ENCODE measurements at places on chromosomes 2 and 18.
A peak's percentile ranks its signal among the peaks of the same experiment; 100 is the strongest.

- no peak for DNase-seq
These were observed 353.2 kb upstream of the PKDCC start for GRCh38 chr2:41694536-41695049.

- DNase-seq = no peak
These were observed 1.2 kb upstream of the ALPP start for GRCh38 chr2:232377319-232377718.

DNA sequence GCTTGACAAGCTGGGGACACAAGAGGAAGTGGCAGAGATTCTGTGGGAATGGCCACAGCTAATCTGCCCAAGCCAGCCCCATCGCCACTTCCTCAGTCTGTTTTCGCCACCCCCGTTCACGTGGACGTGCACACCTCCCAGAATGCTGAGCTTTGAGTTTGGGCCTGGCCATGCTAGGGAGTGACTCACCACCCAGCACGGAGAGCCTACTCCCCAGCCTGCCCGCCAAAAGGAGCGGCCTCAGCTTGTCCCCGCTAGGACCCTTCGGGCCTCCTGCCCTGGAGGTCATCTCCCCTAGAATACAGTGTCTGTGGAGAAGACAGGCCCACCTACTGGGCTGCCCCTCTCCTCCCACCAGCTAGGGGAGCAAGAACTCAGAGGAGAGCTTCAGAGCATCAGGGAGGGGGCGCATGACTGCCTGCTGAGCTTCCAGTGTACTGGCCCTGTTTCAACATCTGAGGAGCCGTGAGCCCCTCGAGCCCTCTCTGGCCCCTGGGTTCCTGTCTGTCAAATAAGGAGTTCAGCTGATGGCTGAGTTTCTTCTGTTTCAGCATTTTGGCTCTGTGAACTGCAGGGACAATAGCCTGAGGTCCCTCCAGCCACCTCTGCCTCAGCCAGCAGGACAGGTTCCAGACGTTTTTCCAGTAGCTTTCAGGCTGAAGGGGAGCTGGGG lies 5.1 kb downstream of the SLC35F6 start:
- DNase-seq = no peak

DNA sequence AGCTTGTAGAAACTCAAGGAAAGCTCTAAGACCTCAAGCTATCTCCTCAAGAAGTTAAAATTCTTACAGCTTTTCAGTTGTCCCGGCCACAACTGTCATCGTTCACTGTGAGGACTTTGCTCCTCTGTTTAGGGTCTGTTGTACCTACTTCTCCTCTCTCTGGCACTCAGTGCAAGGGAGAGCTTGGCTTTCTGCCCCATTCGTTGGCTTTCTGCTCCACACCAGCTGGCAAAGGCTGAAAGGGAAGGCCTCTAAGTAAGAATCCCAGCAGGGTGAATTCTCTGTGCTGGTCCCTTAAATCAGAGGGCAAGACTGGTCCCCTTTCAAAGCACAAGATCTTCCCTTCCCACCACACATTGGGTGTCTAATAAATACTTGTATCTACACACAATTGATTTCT lies 17.3 kb downstream of the ZBTB7C start:
- DNase-seq = no peak

GRCh38 chr18:3652380-3653262 lies 202.6 kb downstream of the TGIF1 start:
- DNase-seq = no peak

DNA sequence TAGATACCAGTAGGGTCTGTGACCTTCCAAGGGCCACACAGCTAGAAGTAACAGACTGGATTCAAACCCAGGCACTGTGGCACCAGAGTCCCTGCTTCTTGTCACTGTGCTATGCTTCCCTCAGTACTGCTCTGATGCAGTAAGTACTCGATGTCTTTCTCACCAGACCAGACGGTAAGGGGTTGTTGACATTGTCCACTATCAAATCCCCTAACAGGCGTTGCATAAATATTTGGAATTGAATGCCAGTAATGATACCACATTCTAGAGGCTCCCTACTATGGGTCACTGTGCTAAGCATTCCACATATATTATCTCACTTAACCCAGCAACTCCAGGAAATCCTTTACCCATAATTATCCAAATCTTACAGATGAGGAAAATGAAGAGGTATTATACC lies 223.1 kb downstream of the C1D start:
- no peak for DNase-seq

GRCh38 chr18:61554117-61554776 lies 221.0 kb downstream of the CDH20 start:
- no peak for DNase-seq

DNA sequence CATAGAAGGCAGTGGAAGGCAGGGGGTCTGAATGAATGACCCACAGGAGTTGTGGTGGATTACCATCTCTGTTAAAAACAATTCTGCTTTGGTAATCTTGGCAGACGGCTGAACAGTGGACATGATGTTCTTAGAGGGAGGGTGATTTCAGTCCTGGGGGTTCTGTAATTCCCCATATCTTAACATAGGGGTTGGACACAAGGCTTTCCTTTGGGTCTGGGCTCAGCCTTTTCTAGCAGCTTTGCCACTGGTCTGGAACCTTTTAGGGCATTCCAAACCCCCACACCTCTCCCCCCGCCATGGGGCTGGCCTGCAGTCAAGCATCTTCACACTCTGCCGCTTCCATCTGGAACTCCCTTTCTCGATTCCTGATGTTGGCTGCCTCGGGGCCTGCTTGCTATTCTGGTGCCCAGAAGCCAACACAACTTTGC lies 50.3 kb downstream of the RPL37A start:
- DNase-seq = no peak

GRCh38 chr2:181886192-181886591 lies 5.3 kb upstream of the ITPRID2 start:
- no peak for DNase-seq

GRCh38 chr2:27954771-27955383 lies 64.3 kb downstream of the BABAM2 start:
- DNase-seq = no peak

DNA sequence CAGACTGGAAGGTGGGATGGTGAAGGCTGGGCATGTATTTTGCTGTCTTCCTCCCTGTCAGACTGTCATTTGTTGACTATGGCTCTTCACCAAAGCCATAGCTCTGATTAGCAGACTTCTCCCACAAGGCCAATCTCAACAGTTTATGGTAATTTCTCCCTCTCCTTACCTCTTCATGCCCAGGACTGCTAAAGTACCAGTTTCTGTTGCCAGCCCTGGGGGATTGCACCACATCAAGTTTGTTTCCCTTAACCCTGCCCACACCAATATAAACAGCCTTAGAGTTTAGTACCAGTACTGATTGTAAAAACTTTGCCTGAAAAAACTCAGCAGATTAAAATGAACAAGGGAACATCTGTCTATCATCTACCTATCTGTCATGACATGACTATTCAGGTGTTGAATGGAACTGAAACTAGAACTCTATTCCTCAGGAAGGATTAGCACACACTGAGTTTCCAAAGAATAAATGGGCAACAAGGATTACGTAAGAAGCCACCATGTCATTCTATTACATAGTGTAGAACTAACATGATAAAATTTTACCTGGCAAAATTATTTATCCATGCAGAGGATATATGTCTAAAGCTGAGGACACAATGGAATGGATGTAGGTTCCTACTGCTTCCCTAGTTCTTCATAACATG lies 13.7 kb downstream of the FEZ2 start:
- no peak for DNase-seq

- no peak for DNase-seq
These were observed 30.2 kb upstream of the CABYR start for GRCh38 chr18:24108641-24109040.

- DNase-seq = no peak
These were observed 275.1 kb upstream of the CXCR4 start for GRCh38 chr2:136392897-136393505.

GRCh38 chr2:176109192-176109901 lies 2.3 kb downstream of the HOXD11 start:
- DNase-seq = peak; percentile 26

GRCh38 chr2:237729681-237730475 lies 68.7 kb upstream of the RBM44 start:
- DNase-seq = no peak

DNA sequence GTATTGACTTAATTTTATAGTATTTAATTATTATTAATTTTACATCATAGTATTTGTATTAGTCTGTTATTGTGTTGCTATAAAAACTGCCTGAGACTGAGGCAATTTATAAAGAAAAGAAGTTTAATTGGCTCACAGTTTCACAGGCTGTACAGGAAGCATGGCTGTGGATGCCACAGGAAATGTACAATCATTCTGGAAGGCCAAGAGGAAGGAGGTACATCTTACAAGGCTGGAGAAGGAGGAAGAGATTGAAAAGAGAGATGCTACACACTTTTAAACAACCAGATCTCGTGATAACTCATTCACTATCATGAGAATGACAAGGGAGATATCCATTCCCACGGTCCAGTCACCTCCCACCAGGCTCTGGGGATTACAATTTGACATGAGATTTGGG lies 2019.4 kb upstream of the PIK3C3 start:
- DNase-seq = no peak

DNA sequence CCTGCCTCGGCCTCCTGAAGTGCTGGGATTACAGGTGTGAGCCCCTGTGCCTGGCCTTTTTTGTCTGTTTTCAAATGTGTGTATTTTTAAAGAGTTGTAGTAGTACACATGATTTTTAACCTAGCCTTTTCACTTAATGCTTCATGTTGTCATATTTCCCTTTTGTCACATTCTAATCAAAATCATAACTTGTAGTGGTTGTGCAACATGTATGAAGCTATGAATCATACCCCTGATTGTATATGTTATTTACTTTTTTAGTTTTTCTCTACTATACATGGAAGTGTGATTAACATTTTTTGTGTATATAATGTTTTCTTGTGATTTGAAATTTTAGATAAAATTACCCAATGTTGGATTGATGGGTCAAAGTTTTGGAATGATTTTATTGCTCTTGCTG lies 8.5 kb downstream of the GEN1 start:
- no peak for DNase-seq

DNA sequence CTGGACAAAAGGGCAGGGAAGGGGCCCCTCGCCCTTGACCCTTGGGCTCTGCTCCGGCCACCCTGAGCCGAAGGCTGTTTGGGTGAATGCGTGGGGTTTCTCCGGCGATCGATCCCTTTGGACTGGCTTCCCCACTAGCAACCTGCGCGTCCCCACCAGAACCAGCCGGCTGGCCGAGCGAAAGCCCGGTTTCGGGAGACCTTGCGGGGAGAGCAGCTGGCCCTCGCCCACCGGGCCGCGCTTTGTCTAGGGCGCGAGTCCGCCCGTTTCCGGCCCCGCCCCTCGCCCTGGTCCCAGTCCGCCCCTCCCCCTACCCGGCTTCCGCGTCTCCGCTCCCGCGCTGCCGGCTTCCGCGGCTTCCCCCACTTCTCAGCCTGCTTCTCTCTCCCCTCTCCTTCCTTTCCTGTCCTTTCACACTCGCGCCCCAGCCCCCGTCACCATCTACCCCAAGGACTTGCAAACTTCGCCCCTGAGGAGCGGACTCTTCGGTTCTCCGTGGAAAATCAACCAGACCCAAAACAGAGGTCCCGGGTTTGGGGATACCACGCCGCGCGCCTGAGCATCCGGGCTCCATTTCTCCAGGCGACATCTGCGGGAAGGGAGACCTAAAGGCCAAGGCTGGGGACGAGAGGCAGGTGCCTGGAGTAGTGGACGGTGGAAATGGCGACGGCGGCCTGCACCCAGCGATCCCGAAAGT lies 48.0 kb upstream of the ATP6V1B1 start:
- peak; percentile 53 for DNase-seq

GRCh38 chr18:74482697-74483096 lies 13.5 kb upstream of the CNDP2 start:
- DNase-seq = no peak

All from NCI-H2081 (cell line).